Fibroblast of skin of scalp (primary cell): ENCODE measurements at places on chromosomes 2 and 18.

DNA sequence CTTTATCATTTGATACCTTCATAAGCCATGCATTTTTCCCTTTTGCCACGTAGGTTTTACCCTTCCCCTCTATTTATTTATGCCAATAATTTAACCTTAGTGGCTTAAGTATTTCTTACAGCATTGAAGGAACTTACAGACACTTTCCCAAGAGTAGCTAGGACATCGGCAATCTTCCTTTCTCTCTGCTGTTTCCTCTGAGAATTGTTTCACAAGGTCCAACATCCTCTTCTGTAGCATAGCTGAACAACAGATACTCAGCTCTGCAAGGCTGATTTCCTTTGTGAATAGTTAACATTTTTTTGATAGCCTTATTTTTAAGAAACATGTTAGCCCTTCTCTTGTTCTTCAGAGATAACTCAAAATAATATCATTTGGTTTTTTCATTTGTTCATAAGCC, 1.1 kb upstream of the GCA start:
- no peak for DNase-seq

GRCh38 chr2:196208915-196209314, 37.5 kb upstream of the STK17B start:
- DNase-seq, result no peak

DNA sequence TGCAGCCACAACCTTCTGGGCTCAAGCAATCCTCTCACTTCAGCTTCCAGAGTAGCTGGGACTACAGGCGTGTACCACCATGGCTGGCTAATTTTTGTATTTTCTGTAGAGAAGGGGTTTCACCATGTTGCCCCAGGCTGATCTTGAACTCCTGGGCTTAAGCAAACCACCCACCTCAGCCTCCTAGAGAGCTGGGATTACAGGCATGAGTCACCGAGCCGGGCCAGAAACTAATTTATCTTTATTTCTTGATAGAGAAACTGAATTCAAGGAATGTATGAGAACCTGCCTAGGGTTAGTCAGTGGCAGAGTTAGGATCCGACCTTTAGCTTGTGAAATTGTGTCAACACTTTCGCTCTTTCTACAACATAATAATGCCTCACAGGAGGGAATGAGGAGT, 19.3 kb upstream of the ITGAV start:
- peak; percentile 51 for DNase-seq

DNA sequence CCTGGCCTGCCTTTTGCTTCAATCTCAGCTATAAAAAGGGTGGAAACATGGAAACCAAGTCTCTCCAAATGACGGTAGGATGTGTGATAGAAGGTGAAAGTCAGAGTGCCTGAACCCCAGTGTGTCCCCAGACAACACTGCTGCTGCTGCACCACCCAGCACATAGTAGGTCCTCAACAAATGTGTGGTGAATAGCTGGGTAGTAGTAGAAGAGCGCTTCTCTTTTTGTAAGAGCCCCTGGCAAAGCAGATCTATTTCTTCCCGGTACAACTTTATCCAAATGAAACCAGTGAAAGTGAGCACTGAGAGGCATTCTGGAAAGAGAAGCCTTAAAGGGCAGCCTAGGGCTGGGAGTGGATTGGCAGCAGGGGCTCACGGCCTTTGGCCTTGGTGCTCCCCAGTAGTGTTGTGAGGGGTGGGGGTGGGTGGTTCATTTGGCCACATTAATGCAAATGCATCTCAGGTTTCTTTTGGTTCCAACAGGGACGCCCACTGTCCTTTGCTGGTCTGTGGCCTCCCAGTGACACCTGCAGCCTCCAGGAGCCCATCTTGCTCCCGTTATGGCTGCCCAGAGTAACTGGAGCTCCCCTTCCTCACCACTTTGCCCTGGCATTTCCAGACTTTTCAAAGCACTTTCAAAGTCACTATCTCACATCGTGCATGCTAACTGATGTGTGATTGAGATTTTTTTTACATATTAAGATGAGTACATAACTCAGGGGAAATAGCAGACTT, 304.3 kb upstream of the EPAS1 start:
- DNase-seq, result no peak

DNA sequence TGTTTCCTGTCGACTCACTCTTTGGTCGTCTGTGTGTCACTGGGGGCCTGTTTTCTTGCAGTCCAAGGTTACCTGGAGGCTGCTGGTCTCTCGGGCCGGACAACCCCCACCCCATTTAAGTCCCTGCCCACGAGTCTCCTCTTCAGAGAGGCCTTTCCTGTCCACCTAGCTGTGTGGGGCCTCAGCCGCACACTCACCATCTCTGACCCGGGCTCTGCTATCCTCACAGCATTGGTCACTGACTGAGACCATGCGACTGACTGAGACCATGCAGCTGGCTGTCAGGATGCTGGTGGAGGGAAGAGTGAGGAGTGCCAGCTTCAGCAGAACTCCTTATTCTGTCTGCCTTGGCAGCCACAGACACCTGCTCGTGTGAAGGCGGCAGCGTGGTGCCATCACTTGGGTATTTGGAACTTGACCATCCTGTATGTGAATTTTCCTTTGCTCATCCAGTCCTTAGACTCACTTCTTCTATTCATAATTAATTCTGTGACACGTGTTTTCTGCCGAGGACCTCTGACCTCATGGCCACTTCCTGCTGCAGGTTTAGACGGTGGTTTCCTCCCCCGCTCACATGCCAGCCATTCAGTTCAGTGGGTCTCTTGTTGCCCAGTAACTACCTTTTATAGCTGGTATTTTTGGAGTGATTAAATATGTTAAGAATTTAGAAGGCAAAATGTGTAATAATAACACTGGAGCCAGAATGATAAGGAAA, 47.5 kb upstream of the ASB1 start:
- peak; percentile 61 for DNase-seq

DNA sequence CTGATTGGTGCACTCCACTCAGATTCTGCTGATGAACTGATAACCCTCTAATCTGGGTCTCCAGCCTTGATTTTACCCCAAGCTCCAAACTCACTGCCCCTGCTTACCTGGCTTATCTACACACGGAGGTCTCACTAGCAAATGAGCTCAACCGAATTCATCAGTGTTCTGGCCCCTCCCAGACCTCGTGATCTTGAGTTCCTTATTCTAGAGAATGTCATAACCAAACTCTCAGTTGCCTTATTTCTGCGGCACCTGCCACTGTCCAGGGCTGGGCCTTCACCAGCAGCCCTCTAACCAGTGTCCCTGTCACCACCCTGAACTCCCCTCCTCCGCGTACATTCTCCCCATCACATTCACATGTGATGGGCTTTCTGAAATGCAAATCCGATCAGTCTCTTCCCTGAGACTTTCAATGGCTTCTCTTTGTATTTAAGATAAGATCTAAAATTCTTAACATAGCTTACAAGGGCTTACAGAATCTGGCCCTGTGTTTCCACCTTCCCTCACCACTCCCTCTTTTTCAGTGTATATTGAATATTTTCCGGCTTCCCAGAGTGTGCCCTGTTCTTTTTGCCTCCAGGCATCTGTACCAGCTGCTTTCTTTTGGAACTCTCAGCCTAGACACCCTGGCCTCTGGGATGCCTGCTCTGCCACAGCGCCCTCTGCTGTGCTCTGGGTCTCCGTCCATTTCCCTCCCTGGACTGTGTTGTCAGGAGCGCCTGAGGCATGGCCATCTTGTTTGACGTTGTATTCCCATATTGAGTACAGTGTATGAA, 31.1 kb downstream of the NAB1 start:
- DNase-seq, result peak; percentile 37

DNA sequence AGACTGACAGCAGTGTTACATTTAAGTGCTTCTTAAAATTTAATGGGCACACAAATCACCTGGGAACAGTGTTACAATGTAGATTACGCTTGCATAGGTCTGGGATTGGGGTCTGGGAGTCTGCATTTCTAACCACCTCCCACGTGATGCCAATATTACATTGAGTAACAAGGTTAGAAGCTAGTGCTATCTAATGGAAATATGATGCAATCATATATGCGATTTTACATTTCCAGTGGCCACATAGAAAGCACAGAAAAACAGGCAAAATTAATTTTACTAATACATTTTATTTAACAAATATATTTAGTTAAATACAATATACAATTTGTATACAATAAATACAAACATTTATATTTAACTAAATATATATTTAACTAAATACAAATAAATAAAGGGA, 53.7 kb downstream of the SCN7A start:
- DNase-seq, result no peak

DNA sequence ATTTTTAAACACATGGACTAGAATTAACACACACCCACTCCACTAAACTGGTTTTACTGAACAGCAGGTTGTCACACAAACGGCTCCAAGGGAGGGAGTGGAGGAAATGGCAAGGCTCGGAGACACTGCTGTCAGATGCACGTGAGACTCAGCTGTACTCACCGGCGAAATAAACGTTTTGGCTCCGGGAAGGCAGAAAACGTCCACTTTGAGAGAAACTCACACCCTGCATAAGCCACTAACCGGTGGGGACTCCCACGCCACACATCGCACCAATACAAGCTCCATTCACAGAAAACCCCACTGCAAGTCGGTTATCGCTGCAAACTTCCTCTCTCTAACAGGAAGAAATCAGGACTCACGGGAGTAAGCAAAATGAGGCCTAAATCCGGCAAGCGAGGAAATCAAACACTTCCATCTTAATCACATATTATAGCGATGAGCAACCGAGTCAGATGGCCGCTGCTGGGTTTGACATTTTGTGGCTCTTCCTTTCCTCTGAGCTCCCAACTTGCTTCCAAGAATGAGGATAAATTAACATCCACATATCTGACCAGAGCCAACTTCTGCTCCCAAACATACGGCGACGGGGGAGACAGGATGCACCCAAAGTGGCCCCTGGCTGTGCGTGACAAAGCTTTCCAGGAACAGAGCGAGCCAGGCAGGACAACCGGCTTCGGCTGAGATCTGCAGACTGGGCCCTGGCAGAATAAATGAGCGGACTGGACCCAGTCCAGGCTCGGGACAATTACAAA, 63.5 kb downstream of the HDAC4 start:
- DNase-seq, result no peak

- no peak for DNase-seq
Measured at GRCh38 chr18:77866351-77866750, 616.7 kb downstream of the GALR1 start.

- DNase-seq, result no peak
Measured at GRCh38 chr2:153071090-153071489, 352.7 kb downstream of the ARL6IP6 start.

- DNase-seq, result no peak
Measured at GRCh38 chr2:47083485-47083884, 71.6 kb downstream of the STPG4 start.

- no peak for DNase-seq
Measured at GRCh38 chr2:43034242-43034619, 192.2 kb downstream of the ZFP36L2 start.

DNA sequence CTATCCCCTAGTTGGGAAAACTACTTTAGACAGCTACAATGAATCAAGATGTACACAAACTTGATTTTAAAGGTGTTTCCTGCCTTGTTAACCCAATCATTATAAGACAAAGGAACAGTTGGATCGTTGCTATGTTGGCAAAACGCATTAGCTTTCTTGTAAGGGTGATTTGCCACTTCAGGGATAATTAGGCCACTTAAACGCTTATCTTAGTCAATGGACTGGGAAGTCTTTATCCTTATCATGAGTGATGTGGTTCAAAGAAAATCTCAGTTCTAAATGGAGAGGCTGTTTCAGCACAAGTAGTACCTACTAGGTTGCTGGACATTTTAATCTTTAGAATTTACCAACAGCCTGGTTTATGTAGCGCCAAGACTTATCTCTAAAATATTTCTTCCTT, 406.1 kb upstream of the MEX3C start:
- no peak for DNase-seq

GRCh38 chr2:240397542-240397916, 37.9 kb upstream of the GPC1 start:
- no peak for DNase-seq

DNA sequence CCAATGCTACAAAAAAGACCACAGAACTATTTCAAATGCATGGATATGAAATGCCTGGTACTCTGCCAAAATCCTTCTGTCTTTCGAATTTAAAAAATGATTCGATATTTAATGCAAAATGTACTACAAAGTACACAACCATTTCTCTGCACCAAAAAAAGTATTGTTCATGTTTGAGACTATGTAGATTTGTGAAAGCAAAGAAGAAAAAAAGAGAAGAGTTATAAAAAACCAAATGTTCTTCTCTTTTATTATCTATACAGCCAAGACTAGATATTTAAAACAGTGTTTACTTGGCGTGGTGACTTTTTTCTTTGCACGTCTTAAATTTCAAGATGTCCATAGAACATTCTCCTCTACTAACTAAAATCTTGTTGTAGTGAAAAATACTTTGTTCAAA, 89.2 kb downstream of the DTNA start:
- DNase-seq, result no peak

DNA sequence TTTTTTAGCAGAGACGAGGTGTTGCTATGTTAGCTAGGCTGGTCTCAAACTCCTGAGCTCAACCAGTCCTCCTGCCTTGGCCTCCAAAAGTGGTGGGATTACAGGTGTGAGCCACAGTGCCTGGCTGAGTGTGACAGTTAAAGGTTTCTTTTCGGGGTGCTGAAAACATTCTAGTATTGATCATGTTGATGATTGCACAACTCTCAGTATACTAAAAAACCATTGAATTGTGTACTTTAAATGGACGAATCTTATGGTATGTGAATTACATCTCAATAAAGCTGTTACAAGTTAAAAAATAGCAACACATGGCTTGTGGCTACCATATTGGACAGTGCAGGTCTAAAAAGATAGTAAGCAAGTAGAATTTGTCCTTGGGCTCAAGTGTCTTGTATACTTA, 22.3 kb downstream of the PAPOLG start:
- DNase-seq, result no peak

GRCh38 chr18:6950641-6951040, 167.0 kb downstream of the LAMA1 start:
- no peak for DNase-seq

DNA sequence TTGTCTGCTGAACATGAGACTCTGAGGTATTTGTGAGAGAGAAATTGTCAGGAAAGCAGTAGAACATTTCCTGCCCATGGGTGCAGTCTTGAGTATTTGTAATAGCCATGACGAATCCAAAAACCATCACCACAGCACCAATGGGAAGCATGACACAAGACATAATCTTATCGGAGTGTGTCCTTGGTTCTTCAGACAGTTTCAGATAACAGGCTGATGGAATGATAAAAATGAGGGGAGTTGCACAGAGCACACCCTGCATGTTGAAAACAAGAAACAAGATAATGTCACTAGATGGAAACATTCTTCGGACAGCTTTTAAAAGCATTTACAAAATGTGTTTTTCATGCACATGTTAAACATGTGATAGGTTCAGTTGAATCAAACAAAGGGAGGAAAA, 56.9 kb downstream of the SLC38A11 start:
- peak; percentile 73 for DNase-seq

- DNase-seq, result no peak
Measured at GRCh38 chr2:86226636-86227520, 27.6 kb downstream of the MRPL35 start.

DNA sequence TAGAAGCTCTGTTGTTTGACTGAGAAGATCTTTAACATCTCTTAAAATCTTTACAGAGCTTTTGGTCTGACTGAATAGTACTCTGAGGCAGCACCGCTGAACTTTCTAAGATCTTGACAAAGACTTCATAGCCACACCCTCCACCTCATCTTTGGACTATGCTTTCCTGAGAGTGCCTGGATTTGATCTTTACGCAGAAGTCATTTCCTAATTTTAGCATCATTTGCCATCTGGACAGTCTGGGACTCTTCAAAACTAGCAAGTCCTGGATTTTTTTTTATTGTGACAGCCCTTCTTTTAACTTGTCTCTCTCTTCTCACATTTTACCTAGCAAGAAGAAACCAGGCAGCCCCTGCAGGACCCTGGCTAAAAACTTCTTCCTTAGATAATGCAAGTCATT, 188.8 kb downstream of the CTIF start:
- no peak for DNase-seq
